ENCODE measurements at places on chromosomes 11 and 22. TPM values are rescaled to one million over a fixed set of nuclear protein-coding genes. Genes with fewer than 3 reads are reported as not detected.

CHADL gene
- total RNA-seq: 1.7 TPM

DNA sequence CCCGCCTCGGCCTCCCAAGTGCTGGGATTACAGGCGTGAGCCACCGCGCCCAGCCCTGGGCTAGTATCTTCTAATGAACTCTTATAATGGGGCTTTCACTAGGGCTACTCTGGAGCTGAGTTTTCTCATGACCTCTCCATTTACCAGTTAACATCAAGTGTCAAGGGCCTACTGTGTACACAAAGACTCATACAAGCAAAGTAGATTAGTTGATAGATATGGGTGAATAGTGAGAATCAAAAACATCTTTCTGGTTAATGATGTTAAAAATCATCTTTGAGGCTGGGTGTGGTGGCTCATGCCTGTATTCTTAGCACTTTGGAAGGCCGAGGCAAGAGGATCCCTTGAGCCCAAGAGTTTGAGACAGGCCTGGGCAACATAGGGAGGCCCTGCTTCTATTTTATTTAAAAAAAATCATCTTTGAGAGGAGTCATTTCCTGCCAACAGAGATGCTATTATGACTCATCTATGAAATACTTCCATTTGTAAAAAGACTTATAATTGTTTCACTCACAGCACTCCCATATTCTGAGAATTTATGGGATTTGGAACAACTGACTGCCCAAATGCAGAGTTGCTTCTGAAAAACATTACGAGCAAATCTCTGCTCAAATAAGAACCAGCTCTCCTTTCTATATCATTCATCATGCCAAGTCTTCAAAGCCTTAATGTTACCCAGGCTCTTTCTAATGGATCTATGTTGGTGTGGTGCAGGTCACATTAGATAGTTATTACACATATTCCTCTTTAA lies 57.0 kb downstream of the GDPD4 start:
- H3K36me3 ChIP-seq: no peaks in the 10 kb centered on the region
- no peak overlapping the region for H3K27ac ChIP-seq
- H3K4me1 ChIP-seq: no peaks in the 10 kb centered on the region

SCGB1C1 gene
- total RNA-seq: not detected

DNA sequence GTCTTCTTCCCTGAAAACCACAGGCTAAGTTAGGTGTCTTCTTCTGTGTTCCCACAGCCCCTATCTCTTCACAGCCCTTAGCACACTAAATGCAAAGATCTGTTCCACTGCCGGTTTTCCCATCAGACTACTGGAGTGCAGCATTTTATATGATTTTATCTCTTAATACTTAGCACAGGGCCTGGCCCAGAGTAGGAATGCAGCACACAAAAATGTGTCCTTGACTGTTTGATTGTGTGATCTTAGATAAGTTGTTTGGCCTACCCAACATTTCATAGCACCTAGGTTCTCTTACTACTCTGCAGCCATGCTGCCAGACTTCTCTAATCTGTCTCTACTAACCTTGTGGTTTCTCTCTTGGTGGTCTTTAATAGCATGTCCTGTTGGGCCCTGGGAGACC lies 54.1 kb upstream of the RRM1 start:
- no peaks in the 10 kb centered on the region for H3K36me3 ChIP-seq
- H3K4me3 ChIP-seq: no peak overlapping the region

PRR5 gene
- total RNA-seq: 31.6 TPM

DNA sequence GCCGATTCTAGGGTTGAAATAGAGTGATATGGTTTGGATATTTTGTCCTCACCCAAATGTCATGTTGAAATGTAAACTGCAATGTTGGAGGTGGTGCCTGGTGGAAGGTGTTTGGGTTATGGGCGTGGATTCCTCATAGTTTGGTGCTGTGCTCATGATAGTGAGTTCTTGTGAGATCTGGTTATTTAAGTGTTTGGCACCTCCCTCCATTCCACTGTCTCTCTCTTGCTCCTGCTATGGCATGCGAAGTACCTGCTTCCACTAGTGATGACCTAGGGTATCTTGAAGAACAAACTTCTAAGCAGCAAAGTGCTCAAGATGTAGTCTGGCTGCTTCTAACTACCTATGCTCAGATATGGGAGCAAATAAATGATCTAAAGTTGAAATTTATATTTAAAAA lies 56.0 kb upstream of the TSPAN18 start:
- H3K4me1 ChIP-seq: peaks cover 6% of the 10 kb centered on the region
- DNase-seq: no peak
- no peaks in the 10 kb centered on the region for H3K36me3 ChIP-seq

GRCh38 chr22:47056361-47056760 lies 293.9 kb downstream of the TBC1D22A start:
- no peaks in the 10 kb centered on the region for H3K27me3 ChIP-seq
- DNase-seq: no peak
- peaks cover 3% of the 10 kb centered on the region for H3K4me1 ChIP-seq
- H3K27ac ChIP-seq: no peak overlapping the region
- peaks cover 20% of the 10 kb centered on the region for H3K36me3 ChIP-seq
- H3K4me3 ChIP-seq: no peak overlapping the region

DNA sequence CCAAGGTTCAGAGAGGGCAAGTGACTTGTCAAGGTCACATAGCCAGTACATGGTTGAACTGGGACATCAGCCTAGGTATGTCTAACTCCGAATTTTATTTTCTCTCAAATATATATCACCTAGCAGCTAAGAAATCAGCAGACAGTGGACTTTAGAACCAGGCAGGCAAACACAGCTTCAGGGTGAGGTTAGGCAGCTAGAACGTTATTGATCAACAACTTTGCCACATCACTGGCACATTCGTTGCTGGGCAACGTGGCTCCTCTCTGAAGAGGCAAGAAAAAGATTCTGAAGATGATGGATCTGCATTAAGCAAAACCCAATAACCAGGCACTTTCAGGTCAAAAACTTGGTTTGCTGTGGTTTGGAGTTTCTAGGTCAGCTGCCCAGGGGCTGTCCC lies 258.0 kb downstream of the KIRREL3 start:
- no peaks in the 10 kb centered on the region for H3K36me3 ChIP-seq
- no peaks in the 10 kb centered on the region for H3K27me3 ChIP-seq
- DNase-seq: no peak
- no peak overlapping the region for H3K27ac ChIP-seq

DNA sequence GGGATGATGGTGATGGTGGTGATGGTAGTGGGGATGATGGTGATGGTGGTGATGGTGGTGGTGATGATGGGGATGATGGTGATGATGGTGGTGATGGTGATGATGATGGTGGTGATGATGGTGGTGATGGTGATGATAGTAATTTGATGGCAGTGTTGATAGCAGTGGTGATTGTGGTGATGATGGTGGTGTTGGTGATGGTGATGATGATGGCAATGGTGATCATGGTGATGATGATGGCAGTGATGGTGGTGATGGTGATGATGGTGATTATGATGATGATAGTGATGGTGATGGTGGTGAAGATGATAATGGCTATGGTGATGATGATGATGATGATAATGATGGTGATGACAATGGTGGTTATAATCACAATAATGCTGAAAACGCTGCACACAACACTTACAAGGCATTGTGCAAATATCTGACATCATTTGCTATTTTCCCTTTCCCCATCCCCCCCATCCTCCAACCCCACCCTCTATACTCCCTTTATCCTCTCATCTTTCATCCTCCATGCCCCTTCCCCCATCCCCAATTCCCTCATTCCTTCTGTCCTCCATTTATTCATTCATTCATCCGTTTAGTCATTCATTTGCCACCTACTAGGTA lies 230.1 kb downstream of the BRD1 start:
- H3K4me1 ChIP-seq: peaks cover 16% of the 10 kb centered on the region
- no peak for DNase-seq
- no peak overlapping the region for H3K27ac ChIP-seq
- peaks cover 10% of the 10 kb centered on the region for H3K36me3 ChIP-seq
- no peak overlapping the region for H3K4me3 ChIP-seq

SIRT3 gene
- 18.0 TPM for total RNA-seq

TTC38 gene
- total RNA-seq: 2.7 TPM

Measured in CD4-positive, alpha-beta T cell (primary cell).